ENCODE measurements at places on chromosomes 4 and X.

DNA sequence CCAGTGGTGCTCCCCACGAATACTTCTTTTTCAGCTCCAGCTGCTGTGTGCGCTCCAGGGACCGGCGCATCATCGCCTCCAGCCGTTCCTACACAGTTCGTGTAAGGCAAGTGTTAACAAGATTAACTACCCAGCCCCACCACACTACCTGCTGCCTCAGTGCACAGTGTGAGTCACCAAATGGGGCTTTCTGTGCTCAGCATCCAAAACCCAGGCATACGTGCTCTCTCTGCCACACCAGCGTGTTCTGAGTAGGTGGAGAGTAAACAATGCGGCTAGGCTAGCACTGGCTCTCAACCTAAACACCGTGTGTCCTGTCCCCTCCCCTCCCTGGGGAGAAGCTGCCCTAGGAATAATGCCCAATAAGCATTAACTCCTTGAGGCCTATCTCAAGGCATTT, 60.0 kb downstream of the MAP7D2 start:
- no peak for DNase-seq

DNA sequence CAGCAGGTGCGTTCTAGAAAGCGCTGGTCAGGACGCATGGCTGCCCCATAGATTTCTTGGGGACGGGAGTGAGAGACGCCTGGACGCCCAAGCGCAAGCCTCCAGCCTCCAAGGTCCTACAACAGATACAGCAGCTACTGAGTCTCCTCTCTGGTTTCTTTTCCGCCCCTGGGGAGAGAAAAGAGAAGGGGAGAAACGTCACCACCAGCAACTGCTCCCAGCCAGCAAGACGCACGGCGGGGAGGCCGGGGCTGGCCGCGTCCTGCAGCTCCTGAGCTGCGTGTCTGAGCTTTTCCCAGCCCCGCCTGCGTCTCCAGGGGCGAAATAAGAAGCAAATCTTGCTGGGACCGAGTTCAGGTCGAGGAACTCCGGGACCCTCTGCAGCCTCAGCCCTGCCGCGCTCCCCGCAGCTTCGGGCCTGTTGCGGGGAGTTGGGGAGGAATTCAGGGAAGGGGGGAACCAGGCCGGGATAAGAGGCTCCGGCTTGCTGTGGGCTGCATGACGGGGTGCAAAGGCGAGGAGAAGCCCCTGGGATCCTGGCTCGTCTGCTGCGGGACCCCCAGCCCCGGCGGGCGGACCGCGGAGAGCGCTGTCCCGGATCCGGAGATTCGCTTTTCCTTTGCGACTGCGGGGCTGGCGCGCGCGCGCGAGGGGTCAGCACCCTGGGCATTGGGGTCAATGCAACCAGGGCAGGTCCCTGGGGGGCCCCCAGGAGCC, 6.8 kb upstream of the SHOX start:
- DNase-seq: no peak

DNA sequence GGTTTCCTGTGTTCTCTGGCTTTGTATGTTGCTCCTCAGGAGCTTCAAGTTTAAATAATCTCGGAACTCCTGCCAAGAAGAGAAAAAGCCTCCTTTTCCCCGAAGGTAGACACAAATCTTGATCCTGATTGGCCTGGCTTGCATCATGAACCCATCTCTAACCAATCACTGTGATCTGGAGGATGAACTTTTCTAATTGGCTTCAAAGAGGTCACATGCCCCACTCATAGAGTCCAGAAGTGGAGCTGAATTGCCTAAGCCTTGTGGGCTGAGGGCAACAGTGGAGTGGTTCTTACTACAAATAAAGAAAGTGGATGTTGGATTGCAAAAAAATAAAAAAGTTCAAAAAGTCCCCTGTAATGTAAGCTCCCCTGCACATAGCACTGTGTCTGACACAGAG, 245.9 kb downstream of the MID1IP1 start:
- DNase-seq: no peak

GRCh38 chr4:86657910-86658309, 63.8 kb downstream of the PTPN13 start:
- DNase-seq: no peak

- peak; percentile 38 for DNase-seq
Observed at GRCh38 chr4:15451181-15451865, 18.4 kb upstream of the CC2D2A start.

- DNase-seq: no peak
Observed at GRCh38 chr4:7154351-7154981, 37.9 kb upstream of the SORCS2 start.

DNA sequence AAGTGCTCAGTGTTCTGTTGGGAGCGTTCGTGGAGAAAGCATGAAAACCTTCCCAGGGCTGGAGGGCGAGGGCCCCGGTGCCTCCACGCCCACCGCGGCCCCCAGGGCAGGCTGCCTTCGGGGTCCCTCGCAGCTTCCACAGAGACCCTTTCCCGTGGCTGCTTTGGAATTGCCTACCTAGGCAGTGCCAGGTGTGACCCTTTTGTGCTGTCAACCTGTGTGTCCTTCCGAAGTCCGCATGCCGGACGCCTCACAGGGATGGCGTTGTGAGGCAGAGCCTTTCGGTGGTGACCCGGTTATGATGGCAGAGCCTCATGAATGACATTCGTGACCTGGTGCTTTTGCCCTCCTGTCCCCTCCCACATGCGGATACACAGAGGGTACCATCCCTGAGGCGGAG, 17.4 kb downstream of the TMEM175 start:
- no peak for DNase-seq

- DNase-seq: no peak
Observed at GRCh38 chr4:24912252-24913118, at the start of gene CCDC149. CCDC149 (minus strand) TSS chr4:24913042; CDS start chr4:24912864, 178 bp downstream.

DNA sequence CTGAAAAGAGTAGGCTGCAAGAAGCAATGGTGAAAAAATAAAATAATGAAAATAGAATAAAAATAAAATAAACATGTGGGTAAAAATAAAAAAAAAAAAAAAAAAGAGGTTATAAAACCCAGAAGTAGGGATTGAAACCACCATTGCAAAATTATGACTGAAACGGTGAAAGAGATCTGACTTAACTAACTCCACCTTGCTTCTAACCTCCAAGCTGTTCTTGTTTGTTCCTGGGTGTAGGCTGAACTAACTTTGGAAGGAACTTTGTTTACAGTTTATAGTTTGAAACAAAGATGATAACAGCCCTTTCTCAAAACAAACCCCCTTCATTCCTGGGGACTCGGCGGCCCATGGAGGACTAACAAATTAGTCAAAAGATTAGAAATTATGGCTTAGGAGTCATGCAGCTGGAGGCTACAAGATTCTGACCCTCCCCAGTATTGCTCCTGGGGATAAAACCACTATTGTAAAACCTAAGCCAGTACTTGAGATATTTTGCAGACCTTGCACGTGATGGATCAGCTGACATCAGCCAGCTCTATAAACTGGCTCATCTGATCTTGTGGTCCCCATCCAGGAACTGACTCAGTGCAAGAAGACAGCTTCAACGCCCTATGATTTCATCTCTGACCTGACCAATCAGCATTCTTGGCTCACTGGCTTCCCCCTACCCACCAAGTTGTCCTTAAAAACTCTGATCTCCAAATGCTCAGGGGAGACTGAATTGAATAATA, 30.4 kb downstream of the DDX60L start:
- no peak for DNase-seq

DNA sequence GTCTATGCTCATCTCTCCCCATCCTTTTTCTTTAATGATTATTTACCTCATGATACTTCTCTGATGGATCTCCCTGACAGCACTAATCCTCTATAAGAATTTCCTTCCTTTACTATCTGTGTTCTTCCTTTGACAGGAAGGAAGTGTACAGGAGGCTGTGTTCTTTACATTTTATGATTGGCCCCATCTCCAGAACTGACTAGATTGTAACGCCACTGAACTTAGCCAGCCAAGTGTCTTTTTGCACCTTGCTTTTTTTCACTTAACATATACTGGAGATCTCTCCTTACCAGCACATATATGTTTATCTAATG, 3.9 kb upstream of the WWC2 start:
- no peak for DNase-seq

- no peak for DNase-seq
Observed at GRCh38 chrX:3160756-3161155, 119.5 kb downstream of the ARSF start.

- no peak for DNase-seq
Observed at GRCh38 chr4:118718511-118719170, 33.4 kb downstream of the METTL14 start.

DNA sequence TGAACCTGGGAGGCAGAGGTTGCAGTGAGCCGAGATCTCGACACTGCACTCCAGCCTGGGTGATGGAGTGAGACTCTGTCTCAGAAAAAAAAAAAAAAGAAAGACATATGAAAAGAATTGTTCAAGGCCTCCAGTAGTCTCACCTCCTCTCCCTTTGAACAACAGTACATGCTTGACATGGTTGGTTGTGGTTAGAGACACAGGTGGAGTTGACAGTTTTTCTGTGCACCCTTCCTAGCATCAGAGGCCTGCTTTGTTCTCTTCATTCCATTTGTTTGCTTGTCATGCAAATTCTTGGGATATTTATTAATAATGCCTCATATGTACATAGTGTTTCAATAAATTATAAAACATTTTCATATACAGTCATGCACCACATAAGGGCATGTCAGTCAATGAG, 18.3 kb upstream of the PDCL2 start:
- DNase-seq: no peak

GRCh38 chrX:11272290-11272689, 20.9 kb upstream of the AMELX start:
- DNase-seq: no peak

DNA sequence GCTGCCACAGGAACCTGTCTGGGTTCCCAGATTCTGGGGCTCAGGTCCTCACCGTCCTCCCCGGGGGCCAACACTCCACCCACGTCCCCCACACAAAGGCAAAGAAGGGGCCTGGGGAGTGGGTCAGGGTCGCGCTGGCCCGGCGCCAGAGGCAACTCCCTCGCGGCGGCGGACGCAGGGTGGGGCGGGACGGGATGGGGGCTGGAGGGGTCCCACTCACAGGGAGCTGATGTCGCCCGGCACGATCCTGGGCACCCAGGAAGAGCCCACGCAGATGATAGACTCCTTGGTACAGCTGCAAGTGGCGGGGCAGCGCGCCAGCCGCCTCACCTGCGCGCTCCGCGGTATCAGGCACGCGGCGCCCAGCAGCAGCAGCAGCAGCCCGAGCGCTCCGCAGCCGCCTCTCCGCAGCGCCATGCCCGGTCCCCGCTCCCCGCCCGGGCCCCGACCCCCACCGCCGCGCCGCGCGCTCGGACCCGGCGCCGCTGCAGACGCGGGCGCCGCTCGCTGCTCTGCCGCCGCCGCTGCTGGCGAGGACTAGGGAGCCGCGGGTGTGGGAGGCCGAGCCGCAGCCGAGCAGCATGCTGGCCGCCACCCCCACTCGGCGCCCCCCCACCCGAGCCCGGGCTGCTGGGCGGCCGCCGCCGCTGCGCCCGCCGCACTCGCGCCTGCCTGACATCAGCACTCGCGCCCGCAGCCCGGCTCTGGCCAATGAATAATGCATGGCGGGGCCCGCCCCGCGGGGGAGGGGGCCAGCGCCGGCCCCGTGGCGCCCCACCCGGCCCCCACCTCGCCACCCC, at the start of gene LGI2:
TSS of gene LGI2 (minus strand) at position 670 of the 800 bp plus-strand sequence. CDS start at position 417, 253 bp downstream.
- DNase-seq: no peak

DNA sequence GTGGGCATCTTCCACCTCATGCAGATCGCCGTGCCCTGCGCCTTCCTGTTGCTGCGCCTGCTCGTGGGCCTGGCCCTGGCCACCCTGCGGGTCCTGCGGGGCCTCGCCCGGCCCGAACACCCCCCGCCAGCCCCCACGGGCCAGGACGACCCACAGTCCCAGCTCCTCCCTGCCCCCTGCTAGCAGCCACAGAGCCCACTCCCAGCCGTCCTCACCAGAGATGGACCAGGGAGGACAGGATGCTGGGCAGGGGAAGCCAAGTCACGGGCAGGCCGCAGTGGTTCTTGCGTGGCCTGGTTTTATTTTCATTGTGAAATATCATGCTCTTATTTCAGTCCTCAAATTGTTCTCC, 15.1 kb downstream of the DGKQ start:
- DNase-seq: no peak

DNA sequence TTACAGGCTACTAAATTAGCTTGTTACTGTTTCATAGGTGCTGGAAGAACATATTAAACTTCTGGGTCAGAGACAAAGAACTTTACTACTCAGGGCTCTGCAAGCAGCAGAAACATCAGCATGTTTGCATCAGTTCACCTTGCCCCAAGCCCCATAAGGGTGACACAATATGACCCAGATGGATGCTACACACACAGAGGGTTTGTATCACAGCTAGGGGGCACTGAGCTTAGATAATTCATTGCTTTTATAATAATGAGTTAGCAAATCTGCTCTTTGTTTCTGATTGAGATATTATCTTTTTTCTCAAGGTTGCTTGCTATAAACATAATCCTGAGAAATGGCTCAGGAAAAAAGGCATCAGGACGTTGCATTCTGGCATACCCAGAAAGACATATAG, 4.8 kb upstream of the SYNPO2 start:
- DNase-seq: no peak

DNA sequence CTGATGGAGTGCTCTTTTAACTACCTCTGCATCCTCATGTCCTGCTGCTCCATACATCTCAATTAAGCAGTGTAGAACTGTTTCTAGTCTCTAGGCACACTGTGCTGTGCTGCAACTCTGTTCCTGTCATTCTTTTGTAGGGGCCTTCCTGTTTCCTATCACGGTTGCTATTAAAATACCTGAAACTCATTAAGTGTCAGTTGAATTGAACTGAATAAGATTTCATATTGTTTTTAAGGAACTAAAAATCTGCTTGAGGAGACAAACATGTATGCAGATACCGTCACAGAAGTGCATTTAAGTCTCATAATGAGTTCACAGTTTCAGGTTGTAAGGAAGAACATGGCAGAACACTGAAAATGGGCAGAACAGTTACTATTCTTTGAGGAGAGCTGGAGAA, 170.1 kb downstream of the LARP7 start:
- DNase-seq: no peak

DNA sequence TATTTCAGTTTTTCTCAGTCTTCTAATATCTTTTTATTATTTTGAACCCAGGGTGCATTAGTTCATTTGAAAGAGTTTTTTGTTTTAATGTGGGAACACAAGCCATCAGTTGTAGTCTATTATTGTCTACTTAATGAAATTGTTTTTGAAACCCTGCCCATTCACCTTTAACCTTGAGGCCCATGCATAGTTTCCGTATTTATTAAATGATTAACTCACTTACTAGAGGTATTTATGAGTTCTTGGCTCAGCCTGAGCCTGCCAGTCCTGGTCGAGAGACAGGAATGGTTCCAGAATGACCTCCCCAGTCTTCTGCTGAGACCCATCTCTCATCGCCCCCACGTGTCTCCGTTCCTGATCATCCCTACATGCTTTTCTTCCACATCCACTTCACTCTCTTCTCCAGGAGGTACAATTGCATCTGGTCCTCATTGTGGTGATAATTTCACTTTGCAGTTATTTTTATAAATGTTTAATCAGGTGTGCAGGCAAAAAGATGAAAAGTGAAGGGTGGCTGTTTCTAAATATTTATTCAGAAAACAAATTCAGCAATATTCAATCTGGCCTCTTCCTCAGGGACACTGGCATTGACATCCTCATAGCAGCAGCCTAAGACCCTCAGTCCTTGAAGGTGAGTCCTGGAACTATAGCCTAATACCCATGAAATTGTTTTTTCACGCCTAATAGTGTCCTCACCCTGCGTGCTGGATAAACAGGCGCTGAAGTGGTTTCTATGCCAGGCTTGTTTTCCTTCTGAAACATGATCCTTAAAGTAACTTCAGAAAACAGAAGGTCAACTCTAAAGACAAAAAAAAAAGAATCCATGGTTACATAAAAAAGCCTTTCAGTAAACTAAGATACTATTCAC, 112.8 kb downstream of the KDR start:
- no peak for DNase-seq

- no peak for DNase-seq
Observed at GRCh38 chrX:41695426-41695825, 6.7 kb downstream of the GPR34 start.

GRCh38 chr4:53885668-53886067, 178.7 kb downstream of the CHIC2 start:
- DNase-seq: no peak
